ENCODE measurements at places on chromosomes 16 and 17.

DNA sequence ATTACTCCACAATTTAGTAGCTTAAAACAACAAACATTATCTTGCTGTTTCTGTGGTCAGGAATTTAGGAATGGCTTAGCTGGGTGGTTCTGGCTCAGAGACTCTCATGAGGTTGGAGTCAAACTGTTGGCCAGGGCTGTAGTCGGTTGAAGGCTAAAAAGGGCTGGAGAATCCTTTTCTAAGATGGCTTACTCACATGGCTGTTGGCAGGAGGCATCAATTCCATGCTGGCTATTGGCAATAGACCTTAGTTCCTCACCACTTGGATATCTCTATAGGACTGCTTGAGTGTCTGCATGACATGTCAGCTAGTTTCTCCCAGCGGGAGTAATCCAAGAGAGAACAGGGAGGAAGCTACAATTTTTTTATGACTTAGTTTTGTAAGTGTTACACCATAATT is 6.6 kb upstream of the EFCAB13 start:
- DNase-seq: no peak

DNA sequence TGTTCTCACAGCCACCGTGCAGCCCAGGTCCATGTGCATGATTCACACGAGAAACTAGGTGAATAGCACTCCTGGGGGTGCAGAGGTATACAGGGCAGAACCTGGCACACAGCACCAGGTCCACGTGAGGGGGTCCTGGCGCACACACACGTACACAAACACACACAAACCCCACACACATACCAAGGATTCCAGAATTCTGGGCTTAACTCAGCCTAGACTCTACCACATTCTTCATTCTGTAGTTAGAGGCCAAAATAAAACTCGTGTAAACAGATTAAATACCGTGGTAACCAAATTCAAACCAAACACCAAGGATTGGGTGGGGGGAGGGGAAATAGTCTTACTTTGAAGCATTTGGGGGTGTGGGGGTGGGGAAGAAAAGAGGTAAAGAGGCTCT is 58.5 kb downstream of the XYLT1 start:
- no peak for DNase-seq

DNA sequence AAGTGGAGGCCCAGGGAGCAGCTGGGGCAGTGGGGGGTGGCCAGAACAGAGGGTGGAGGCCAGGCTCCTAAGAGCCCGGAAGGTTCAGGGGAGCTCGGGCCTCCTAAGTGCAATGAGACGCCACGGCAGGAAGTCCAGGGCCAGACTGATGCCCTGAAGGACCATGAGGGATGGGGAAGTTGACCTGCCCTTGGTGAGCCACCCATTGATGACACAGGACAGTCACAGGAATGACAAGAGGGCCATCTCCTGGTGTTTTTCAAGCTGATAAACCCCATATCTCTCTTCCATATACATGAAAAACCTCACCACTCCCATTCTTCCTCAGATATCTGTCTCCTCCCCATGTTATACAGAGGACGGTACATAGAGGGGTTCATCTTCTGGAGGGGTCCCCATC is 5.8 kb upstream of the MRPL58 start:
- no peak for DNase-seq

DNA sequence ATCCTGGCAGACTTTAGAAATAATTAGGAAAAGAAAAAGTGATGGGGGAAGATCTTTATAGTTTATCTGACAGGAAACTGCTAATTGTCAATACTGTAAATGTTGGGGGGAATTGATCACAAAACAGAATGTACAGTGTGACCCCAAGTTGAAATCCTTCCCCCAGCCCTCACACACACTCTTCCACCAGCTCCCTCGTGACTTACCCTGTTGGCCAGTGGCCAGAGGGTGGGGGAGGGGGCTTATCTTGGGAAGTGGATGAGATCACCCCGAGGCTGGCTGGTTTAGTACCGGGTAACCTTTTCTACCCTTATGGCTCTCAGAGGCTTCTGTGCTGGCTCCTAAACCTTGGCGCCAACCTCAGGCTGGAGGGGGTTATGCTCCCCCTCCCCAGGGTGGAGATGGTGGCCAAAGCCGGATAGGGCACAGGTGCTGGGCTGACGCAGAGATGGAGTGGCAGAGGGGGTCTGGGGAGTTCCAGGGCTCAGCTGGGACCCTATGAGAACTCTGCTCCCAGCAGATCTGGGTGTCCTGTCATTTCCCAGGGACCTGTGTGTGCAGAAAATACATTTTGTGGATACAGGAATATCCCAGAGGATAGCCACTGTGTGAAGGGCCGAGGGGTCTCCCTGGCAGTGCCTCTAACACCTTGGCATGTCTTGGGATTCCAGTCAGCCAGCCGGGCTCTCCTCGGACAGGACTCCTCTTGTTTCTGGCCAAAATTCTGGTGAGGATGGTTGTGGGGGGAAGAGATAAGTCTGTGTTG is 18.6 kb downstream of the CDH16 start:
- no peak for DNase-seq

DNA sequence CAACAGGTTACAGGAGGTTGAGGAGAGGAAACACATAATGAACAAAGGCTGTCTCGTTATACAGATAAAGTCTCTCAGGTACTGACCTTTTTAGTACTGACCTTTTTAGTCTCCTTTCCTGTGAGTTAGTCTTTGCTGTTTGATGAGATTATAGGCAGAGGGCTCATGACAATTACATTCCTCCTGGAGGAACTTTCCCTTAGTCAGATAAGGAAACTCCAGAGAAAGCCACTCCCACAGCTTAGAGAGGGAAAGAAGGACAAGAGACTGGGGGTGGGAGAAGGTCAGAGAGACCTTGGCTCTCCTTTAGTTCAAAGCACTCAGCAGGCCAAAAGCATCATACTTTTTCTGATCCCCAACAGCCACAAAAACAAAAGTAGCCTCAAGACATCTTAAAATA is 15.3 kb upstream of the PSMD7 start:
- DNase-seq: no peak

DNA sequence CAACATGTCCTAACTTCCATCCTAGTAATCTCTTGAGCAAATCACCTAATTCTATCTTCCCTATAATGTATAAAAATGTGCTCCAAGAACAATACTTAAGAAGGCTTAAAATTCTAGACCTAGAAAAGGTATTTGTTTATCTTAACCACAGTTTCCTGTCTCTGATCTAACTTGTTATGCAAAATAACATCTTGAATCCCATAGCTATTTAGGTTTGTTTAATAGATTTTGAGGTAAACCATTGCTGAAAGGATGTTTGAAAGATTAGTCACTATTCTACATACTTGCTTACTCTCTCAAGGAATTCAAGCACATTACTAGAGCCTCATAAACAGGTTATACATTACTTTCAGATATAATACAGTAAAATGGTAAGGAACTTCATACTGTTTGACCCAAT is 13.0 kb downstream of the CA10 start:
- no peak for DNase-seq

DNA sequence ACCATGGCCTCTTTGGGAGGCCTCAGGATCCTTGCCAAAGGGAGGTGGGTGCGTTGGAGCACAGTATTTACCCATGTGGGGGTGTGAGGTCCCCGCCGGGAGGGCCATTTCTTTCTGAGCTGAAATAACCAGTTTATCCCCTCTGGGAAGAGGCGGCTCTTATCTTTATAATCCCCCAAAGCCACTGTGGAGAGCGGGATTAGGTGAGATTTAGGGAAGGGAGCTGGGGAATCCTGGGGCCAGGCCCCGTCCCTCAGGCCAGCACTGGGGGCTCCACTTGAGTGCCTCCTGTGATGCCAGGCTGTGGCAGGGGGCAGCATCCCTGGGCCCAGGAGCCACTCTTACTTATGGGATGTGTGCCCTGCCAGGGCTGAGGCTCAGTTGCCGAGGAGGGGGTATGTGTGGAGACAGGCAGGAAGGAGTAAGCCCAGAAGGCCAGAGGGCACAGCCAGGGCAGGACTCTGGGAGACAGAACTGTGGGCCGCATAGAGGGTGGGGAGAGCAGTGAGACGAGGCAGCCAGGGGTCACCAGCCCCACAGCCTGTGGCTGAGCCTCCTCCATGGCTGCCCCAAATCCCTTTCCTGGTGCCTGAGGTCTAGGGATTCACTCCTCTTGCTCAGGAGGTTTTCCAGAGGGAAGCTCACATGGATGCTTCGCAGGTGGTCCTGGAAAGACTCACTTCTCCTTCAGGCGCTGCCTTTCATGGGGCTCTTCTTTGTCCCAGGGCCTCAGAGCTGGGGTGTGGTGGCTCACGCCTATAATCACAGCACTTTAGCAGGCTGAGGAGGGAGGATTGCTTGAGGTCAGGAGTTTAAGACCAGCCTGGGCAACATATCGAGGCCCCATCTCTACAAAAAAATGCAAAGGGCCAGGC is 25.0 kb downstream of the TMEM94 start:
- no peak for DNase-seq

GRCh38 chr16:28561557-28562187 is 8.0 kb downstream of the SGF29 start:
- no peak for DNase-seq

GRCh38 chr17:444879-445454 is 92.4 kb upstream of the RPH3AL start:
- no peak for DNase-seq

DNA sequence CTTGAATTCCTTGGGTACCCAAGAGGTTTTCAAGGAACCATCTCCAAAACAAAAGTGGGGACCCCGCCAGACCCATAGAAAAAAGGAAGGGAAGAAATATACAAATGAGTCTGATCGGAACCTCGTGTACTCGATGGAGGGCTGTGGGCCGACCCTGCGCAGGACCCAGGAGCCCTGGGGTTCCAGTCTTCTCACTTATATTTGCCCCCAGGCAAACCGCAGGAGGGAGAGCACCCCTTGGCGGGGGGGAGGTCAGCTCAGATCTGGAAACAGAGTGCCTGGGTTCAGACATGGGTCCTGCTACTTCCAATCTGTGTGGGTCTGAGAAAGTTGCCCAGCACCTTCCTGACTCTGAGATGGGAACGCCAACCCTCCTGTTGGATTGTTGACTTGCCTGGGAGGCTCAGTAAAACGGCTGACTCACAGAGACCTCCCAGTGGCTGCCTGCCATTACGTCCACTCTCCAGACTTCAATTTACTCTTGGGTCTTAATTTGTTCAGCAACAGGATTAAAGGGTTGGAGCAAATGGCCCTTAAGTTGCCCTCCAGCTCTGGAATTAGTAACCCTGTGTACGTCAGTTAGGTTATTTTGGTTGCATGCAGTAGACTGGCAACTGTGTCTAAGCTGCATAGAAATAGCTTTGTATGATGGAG is 24.9 kb upstream of the CACNG4 start:
- no peak for DNase-seq

- no peak for DNase-seq
These were observed 9.5 kb upstream of the KSR1 start for GRCh38 chr17:27446569-27447301.

DNA sequence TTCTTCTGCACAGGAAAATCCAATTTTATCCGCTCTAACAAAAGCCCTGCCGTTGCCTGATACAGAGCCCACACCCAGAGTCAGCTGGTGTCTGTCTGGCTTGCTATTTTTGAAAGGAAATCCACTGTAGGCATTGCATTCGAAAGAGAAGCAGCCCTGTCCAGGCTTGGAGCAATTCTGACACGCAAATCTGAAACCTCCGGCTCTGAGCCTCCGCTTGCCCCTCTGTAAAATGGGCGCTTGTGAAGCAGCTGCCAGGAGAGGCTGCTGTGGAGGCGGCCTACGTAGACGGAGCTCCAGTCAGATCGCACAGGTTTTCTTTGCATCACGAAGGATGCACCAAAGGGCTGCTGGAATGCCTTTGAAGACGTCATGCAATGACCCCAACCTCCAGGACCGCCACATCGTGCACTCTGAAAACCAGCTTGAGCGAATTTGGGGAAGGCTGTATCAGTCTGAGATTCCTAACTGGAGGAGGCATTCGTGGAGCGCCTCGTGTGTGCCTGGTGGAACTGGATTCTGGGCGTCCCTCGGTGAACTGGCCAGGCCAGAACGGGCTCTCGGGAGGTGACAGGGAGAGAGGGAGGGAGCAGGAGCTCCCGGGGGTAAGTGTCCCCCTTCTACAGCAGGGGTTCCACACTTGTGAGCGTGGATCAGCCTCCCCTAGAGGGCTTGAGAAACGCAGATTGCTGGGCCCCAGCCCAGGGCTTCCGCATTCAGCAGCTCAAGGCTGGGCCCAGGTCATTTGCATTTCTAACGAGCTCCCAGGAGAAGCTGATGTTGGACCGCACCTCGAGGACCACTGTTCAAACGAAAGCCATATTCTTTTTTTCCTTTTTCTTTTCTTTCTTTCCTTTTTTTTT is 215.5 kb downstream of the MRTFB start:
- peak; percentile 46 for DNase-seq

DNA sequence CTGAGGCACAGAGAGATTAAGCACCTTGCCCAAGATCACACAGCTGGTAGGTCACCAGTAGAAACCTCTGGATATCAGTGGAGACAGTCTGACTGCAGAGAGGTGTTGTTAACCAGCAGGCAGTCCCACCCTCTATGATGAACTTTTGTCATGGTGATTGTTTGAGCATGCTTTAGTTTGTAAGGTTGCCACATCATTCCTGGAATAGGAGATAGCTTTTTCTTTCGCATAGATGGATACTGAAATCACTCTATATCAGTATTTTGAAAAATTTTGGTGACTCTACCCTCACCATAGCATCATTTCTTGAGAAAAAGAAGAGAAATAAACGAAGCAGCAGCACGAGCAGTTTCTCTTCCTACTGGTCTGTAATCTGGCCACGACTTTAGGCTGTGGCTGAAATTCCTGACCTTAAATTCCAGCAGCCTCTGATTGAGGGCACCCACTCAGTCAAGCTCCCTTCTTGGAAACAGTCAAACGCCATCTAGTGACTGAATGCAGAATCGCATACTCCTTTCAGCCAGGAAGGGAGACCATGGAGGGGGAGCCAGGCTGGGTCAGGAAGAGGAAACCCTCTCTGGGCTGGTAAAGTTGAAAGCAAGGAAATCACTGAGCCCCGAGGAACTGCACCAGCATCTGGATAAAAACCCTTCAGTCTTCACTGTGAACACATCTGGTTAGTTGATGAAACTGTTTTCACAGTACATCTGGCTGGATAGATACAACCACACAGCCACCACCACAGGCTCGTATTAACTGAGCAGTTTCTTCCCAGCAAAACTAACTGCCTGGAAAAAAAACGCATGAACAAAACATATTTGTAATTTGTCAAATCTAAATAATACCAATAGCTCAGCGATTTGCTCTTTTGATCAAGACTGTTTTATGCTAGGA is 108.5 kb upstream of the XYLT1 start:
- peak; percentile 29 for DNase-seq

- no peak for DNase-seq
These were observed 24.8 kb upstream of the MPRIP start for GRCh38 chr17:17017343-17018014.

DNA sequence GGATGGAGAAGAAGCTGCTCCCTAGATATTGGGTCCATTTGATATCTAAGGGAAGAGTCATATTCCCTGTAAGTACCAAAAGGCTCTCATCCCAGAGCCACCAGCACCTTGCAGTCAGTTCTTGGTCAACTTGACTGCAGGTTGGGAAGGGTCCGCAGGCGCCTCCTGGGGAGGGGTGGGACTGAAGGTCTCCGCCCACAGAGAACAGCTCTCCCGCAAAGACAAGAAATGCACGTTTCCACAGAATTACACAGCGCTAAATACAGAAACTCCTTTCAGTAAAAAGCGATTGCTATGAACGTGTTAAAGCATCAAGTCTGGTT is 864 bp upstream of the CTCF start:
- DNase-seq: no peak
